ENCODE measurements at places on chromosomes 1 and 21.
A peak's percentile ranks its signal among the peaks of the same experiment; 100 is the strongest.

DNA sequence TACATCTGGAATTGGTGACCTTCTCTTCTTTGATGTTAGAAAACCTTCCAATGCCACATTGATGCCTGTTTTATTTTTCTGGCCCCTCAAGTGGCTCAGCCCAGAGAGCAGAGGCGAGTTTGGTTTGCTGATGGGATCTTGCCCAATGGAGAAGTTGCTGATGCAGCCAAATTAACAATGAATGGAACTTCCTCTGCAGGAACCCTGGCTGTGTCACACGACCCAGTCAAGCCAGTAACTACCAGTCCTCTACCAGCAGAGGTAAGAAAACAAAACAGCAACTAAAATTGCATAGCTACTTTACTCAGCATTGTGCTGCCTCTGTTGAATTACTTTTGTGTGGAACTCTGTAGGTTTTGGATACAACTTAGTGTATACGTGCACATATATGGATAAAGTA, 97.6 kb downstream of the CC2D1B start:
- DNase-seq: no peak

DNA sequence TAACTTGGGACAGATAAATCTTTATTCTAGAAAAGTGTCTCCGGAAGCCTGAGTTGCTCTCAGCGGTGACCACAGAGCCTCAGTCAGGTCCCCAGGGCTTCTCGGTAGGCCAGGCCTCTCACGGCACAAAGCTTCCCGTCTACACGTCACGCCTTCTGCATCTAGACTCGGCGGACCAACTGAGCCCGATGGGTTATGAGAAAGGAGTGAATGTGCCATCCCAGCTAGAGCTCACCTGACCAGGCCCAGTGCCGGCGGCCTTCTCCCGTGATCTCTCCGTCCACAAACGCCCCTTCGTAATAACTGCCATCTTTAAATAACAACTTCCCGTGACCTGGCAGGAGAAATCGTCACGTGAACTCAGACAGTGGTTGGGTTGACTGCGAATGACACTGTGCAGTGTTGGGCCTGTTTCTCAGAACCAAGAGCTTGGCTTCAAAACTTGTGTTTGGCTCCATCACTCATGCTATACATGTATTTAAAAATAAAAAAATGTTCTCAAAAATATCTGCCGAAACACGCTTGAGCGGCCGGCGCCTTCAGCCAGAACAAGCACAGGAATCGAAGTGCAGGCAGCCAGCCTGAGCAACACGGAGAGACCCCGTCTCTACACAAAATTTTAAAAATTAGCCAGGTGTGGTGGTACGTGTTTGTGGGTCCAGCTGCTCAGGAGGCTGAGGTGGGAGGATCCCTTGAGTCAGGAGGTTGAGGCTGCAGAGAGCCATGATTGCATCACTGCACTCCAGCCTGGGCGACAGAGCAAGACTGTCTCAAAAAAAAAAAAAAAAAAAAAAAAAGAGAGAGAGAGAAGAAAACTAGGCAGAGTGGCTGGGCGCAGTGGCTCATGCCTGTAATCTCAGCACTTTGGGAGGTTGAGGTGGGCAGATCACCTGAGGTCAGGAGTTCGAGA, 3.1 kb downstream of the MORN1 start:
- no peak for DNase-seq

- DNase-seq: no peak
Observed at GRCh38 chr1:3377604-3378279, 76.7 kb upstream of the ARHGEF16 start.

DNA sequence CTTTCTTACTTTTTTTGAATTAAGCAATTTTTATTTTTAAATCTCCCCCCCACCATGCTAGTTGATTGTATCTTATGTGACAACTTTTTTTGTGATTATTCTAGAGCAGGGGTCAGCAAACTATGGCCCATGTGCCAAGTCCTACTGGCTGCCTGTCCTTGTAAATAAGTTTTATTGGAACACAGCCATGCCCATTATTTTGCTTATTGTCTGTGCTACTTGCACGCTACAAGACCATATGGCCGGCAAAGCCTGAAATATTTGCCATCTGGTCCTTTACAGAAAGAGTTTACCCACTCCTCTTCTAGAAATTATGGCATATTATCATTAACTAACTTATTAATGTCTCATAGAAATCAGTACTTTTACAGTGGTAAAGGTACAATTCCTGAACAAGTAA, 51.7 kb downstream of the AK5 start:
- no peak for DNase-seq

- no peak for DNase-seq
Observed at GRCh38 chr1:98130408-98130807, 209.6 kb upstream of the DPYD start.

DNA sequence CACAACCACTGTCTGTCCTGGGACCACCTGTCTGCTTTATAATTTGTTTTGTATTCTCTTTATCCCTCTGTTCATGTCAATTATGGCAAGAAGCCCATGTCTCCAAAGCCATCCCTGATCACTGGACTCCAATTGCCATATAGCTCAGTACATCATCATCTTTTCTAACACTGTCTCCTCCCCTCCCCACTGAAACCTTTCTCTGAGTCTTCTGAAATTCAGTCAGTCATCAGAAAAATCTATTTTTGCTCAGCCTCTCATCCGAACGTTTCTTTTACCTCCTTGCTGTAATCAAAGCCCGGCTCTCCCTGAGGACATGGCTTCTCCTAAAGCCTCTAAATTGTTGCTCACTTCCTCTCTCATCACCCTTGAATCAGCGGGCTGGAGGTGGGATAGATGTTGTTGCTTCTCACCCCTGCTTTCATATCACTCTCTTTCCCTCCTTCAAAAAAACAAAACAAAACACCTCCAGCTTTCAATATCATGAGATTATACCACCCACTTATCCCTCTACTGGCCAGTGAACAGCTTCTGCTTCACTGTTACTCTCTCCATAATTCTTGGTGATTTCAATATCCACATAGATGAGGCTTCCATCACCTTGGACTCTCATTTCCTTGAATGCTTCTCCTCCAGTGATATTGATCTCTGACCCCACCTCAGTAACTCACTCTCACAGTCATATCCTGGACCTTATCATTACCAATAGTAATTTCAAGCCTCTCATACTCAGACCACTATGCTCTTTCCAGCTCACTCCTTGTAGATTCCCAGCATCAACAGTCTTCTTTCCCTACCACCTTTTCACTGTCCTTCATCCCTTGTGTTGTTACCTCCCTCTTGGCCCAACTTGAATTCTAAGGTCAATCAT, 27.8 kb downstream of the RAB3B start:
- no peak for DNase-seq

GRCh38 chr1:206890125-206891060, 6.8 kb upstream of the IL24 start:
- no peak for DNase-seq

DNA sequence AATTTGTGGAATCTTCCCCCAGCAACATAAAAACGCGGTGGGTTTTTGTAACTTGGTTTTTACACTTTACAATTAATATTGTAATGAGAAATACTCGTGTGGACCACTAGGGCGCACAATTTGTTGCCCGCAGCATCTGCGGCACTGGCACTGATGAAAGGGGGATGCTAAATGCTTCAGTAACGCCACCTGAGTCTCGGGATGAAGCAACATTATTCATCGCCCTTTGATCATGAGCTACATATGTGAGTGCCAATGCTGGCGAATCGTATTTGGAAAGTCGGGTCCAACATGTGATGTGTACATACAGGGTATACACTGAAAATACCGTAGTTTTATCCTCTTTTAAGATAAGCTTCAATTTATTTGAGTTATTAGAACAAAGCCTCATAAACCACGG, 34.2 kb upstream of the COX20 start:
- no peak for DNase-seq

- DNase-seq: peak; percentile 32
Observed at GRCh38 chr1:178310685-178311105, 186.1 kb downstream of the CLEC20A start.

DNA sequence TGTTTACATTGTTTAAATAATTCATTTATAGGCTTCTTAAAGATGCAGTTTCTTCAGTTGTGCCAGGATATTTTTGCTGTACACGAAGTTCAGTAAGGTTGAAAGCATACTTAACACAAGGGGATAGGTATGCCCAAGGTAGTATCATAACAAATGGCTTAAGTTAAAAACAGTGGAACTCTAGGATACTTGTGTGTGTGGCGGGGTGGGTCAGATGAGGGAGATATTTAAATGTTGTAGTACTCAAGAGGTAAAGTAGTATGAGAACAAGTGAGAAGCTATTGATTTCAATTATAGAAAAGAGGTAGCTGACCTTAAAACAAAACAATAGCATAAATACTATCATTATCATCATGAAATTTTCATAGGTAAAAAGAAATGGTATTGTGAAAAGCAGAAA, 6.2 kb downstream of the LRRC7 start:
- DNase-seq: no peak
